SK-N-SH (cell line): ENCODE measurements at places on chromosomes 1 and 21.

DNA sequence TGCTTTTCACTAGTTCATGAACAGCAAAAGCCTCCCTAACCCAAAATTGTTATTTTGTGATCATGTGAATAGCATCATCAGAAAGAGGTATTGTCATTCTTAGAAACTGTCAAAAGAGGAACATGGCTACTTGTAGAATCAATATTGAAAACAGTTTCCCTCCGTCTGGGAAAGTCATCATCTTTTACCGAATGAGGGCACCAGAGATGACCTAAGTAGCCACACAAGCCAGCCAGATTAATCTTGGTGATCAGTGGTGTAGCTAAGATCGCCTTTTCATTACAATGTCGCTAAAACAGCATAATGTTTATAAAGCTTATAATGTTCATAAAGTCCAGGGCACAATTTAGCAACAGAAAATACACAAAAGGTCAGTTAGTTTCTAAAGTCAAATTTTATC lies 136.1 kb downstream of the SIPA1L2 start:
- DNase-seq: no peak

DNA sequence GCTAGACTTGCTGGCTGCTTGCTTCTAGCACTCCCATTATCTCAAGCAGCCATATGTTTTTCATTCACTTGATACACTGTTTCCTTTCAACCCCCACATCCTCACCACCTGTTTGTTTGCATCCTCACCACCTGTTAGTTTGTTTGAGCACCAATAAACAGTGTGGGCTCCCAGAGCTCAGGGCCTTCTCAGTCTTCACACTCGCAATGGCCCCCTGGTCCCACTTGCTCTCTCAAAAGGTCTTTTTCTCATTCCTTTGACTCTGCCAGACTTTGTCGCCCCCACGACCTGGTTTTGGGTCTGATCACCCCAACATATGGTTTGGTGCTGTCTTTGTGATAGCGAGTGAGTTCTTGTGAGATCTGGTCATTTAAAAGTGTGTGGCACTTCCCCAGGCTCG lies 6.2 kb upstream of the PADI4 start:
- no peak for DNase-seq

- DNase-seq: no peak
These were observed 17.2 kb upstream of the ZBTB8B start for GRCh38 chr1:32447469-32448185.

DNA sequence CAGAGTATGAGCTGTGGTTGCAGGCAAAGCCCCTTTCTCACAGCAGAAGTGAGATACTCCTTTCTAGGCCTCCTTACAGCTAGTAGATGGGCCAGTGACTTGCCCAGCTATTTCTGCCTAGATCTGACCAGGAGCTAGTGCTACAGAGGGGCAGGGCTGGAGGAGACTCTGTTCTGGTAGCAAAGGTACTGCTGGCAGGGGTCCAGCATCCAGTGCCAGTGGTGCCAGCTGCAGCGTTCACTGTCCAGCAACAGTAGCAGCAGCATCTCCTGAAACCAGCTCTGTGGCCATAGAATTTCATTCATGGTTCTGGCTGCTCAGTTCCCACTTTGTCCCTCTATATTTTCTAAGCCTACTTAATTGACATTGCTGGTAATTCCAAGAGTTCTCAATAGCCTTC lies 62.5 kb upstream of the CNN3 start:
- peak; percentile 51 for DNase-seq

- no peak for DNase-seq
These were observed 186.1 kb upstream of the ADAMTS5 start for GRCh38 chr21:27152996-27153395.

DNA sequence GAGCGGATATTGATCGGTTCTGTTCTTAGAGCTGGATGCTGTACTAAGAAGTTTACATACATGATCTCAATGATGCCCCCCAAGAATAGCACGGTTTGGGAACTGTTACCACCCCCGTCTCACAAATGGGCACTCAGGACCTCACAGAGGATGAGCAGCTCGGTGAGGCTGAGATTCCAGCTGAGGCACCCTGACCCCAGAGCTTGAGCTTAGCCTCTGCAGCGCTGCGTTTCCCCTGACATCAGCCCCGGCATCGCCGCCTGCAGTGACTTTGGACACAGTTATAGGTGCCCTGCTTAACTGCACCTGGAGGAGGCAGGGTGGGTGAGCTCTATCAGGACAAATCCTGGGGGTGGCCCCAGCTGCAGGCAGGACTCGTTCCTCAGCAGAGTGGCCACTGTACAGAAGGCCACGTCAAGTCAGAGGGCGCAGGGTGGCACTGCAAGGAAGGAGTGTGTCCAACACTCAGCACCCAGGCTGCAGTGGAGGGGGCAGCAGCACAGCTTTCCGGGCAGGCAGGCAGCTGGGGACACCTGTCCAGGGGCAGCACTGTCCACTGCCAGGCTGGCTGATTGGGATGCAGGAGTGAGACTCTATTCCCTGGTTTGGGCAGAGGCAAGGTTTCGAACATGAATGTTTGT lies 65.8 kb upstream of the ABCG1 start:
- DNase-seq: no peak

DNA sequence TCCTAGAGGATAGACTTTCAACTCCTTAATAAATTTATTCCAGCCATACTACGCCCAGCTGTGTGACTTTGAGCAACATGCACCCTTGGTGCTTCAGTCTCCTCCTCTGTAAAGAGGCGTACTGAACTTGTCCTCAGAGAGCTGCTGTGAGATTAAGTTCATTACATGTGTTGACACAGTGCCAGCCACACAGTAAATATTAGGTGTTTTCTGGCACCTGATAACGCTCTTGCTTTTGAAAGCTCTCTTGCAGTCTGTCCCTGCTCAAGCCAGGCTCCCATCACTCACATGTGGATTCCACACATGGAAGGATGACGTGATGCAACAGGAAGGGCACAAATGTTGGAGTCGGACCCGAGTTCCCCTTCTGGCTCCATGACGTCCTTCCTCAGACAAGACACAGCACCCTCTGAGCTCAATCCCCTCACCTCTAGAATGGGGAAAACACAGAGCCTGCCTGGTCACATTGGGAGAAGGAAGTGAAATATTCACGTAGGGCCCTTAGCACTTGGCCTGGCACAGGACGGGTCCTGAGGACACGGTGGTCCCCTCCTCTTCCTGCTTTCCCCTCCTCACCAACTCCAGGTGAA lies 7.7 kb downstream of the IFNLR1 start:
- DNase-seq: no peak

DNA sequence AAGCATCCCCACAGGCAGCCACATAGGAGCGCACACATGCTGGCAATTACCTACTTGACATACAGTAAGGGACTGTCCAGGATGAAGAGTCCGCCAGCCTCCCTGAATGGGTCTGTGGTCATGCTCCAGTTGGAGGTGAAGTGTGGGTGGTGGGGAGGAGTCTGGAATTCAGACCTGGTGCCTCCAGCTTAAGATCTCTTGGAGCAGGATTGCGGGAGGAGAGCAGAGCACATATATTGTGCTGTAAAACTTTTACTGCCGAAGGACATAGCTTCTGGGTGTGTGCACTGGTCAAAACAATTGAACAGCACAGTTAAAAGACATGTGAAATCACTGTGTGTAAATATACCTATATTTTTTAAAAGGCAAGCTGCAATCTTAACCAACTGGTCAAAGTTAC lies 17.9 kb downstream of the STK40 start:
- no peak for DNase-seq

- no peak for DNase-seq
These were observed 9.4 kb downstream of the SELP start for GRCh38 chr1:169620565-169620964.

- DNase-seq: no peak
These were observed 16.9 kb downstream of the MTFR1L start for GRCh38 chr1:25836695-25837094.

GRCh38 chr1:34763142-34763781 lies 3.7 kb downstream of the GJB4 start:
- DNase-seq: no peak
